Right renal cortex interstitium (tissue), 3 donors: ENCODE measurements at places on chromosomes 7 and 10. TPM values are rescaled to one million over a fixed set of nuclear protein-coding genes. Genes with fewer than 3 reads are reported as not detected.

HYAL4 gene
- 0.16 TPM for polyA plus RNA-seq

DNA sequence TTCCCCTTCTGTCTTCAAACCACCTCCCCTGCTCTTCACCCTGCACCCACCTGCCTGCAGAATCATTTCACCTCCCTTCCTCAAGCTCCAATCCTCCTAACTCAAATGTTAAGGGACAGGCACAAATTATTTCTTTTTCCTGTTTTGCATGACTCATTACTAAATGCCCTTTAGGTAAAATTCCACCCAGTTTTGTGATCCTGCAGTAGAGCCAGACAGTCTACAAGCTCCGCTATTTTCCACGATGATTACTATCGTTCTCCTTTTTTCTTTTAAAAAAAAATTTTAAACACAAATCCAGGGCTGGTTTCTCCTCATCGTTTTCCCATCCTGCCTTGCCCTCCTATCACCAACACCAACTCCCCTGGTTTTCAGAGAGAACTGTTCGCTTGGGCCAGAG is 186.8 kb upstream of the YAE1 start:
- no peak for DNase-seq

LEP gene
- polyA plus RNA-seq = 0.19 TPM

AOC1 gene
- polyA plus RNA-seq = 77.1 TPM

NPTX2 gene
- 3.6 TPM for polyA plus RNA-seq
